ENCODE measurements at places on chromosomes 7 and 10.

GRCh38 chr7:37817996-37818720 lies 30.2 kb upstream of the NME8 start:
- H3K27ac ChIP-seq, result no peak overlapping the region
- no peak for DNase-seq
- peaks cover under 1% of the 10 kb centered on the region for H3K27me3 ChIP-seq
- H3K4me1 ChIP-seq, result peaks cover 3% of the 10 kb centered on the region

GRCh38 chr10:100008708-100009282 lies 952 bp downstream of the DNMBP start:
- H3K4me3 ChIP-seq, result peak overlapping the region; percentile 81
- peaks cover 6% of the 10 kb centered on the region for H3K27me3 ChIP-seq
- no peak overlapping the region for H3K27ac ChIP-seq
- no peak for DNase-seq
- H3K36me3 ChIP-seq, result no peaks in the 10 kb centered on the region

DNA sequence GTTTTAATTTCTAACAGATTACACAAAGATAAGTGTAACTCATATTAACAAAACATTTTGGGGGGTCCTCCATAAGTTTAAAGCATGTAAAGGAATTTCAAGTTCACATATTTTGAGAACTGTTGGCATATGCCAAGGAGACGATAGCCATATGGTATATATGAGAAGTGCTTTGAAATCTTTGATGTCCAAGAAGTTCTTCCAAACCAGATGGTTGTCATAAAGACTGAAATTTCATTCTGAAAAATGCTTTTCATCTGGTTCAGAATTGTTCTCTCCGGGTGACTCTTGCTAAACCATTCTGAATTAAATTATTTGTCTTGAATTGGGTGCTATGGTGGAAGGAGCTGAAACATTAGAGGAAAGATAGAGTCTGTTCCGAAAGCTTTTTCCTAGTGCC lies 513.0 kb upstream of the AKR1E2 start:
- H3K36me3 ChIP-seq, result no peaks in the 10 kb centered on the region
- peaks cover 5% of the 10 kb centered on the region for H3K27me3 ChIP-seq
- H3K4me1 ChIP-seq, result no peaks in the 10 kb centered on the region
- no peak overlapping the region for H3K4me3 ChIP-seq
- H3K27ac ChIP-seq, result no peak overlapping the region

GRCh38 chr7:94675356-94675755 lies 19.4 kb upstream of the SGCE start:
- H3K4me1 ChIP-seq, result no peaks in the 10 kb centered on the region
- H3K27ac ChIP-seq, result no peak overlapping the region
- H3K27me3 ChIP-seq, result peaks cover 3% of the 10 kb centered on the region
- no peaks in the 10 kb centered on the region for H3K36me3 ChIP-seq
- H3K4me3 ChIP-seq, result no peak overlapping the region

DNA sequence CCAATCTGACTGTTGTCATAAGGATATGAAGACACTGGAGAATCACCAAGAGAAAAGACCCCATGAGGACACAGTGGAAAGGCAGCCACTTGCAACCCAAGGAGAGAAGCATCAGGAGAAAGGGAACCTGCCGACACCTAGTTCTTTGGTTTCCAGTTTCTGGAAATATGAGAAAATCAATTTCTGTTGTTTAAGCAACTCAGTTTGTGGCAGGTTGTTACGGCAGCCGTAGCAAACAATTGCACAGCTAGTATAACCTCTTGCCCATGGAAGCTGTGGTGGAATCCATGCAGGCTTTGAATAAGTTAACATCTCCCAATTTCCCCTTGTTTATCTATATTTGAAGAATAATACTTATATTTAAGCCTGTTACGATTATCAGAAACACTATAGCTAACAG lies 1103.0 kb upstream of the PHF14 start:
- no peak overlapping the region for H3K27ac ChIP-seq
- no peak for DNase-seq
- H3K4me1 ChIP-seq, result no peaks in the 10 kb centered on the region
- no peaks in the 10 kb centered on the region for H3K27me3 ChIP-seq
- no peak overlapping the region for H3K4me3 ChIP-seq

- H3K4me1 ChIP-seq, result peaks cover 12% of the 10 kb centered on the region
- no peak overlapping the region for H3K4me3 ChIP-seq
- no peak overlapping the region for H3K27ac ChIP-seq
Observed at GRCh38 chr10:93198401-93199131, 124.9 kb downstream of the CYP26A1 start.

DNA sequence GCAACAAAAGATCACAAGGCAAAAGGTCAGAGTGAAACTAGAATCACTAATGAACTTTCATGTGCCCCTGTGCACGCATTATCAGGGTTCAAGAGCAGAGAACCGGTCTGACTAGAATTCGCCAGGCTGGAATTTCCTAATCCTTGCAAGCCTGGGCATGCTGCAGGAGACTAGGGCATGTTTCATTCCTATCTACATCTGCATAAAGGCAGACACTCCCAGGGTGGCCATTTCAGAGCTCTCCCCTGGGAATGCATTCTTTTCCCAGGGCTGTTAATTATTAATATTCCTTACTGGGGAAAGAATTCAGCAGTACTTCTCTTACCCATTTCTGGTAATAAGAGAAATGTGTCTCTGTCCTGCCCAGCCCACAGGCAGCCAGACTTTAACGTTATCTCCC lies 90.5 kb downstream of the CDC14C start:
- H3K4me1 ChIP-seq, result no peaks in the 10 kb centered on the region
- no peaks in the 10 kb centered on the region for H3K27me3 ChIP-seq
- H3K36me3 ChIP-seq, result no peaks in the 10 kb centered on the region

DNA sequence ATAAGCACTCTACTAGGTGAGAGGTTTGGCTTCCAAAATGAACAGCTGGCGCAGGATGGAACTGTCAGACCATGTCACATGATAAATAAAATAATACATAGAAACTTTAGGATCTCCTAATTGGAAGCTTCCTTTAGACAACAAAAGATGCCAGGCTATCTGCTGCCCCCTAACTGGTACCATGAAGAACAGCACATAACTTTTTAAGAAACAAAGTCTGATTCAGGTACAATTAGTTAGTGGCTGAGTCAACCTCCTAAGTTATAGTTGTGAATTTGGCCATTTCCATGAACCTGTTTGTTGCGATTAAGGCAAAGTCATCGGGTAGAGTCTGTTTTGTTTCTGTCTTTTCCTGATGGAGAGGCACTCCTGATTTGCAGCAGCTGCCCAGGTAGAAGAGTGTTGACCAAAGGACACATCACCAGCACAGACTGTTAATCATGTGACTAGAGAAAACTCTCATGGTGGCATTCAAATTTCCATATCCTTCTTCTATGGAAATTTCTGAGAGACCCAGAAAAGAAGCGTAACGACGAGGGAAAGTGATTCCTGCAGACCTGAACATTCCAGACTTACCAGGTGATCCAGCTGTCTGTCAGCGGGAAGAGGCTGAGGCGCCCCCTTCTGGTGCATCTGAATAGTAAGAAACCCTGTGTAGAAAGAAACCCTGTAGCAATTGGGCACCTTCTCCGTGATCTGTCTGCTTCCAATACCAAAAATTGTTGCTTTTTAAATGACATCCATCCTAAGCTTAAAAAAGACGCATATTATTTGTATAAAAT lies 8.6 kb upstream of the INHBA start:
- DNase-seq, result no peak
- H3K27me3 ChIP-seq, result peaks cover 18% of the 10 kb centered on the region
- H3K36me3 ChIP-seq, result no peaks in the 10 kb centered on the region
- no peaks in the 10 kb centered on the region for H3K4me1 ChIP-seq
- H3K27ac ChIP-seq, result no peak overlapping the region
- H3K4me3 ChIP-seq, result no peak overlapping the region

GRCh38 chr10:132546567-132547420 lies 9.2 kb downstream of the INPP5A start:
- H3K27ac ChIP-seq, result no peak overlapping the region
- no peaks in the 10 kb centered on the region for H3K36me3 ChIP-seq
- peaks cover 84% of the 10 kb centered on the region for H3K4me1 ChIP-seq
- no peak overlapping the region for H3K4me3 ChIP-seq
- H3K27me3 ChIP-seq, result no peaks in the 10 kb centered on the region
- peak; percentile 32 for DNase-seq

DNA sequence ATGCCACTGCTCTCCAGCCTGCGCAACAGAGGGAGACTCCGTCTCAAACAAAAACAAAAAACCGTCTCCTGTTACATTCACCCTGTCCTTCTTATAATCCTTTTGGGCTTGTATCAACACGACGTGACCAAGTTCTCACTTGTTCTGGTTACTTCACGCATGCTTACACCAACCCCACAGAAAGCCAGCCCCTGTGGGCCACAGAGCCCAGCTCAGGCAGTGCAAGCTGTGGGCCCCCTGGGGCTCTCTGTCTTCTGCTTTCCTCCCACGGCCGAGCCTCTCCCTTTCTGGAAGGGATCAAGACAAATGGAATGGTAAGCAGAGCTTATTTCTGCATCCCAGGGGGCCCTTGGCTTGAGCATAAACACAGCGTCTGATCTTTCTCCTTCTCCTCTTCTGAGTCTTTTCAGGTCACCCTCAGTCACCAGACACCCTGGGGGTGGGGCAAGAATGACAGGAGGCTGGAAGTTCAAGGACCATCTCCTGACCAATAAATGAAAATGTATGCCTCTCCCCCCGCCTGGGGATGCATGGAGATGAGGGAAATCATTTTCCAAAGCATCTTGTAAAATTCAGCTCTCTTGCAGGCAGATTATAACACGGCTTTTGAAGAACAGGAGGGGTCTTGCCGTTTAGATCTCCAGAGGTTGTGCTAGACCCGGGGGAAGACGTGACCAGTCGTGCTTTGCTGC lies 19.0 kb upstream of the TRIM56 start:
- peaks cover 28% of the 10 kb centered on the region for H3K27me3 ChIP-seq
- no peak overlapping the region for H3K27ac ChIP-seq
- H3K4me1 ChIP-seq, result no peaks in the 10 kb centered on the region
- DNase-seq, result no peak

DNA sequence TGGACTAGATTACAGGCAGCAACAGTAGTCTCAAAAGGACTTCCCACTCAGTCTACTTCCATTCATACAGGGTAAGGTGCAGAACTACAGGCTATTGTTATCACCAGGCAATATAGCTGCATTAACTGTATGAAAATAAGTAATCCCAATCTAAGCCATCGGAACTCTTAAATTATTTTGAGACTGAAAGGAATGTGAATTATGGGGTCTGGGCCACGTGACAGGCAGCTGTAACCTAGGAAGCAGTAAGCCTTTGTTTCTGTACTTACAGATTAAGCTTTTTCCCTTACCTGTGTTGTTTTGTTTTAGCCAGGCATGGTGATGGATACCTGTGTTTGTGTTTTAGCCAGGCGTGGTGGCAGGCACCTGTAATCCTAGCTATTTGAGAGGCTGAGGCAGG lies 152.4 kb upstream of the TRIM24 start:
- H3K4me3 ChIP-seq, result no peak overlapping the region
- DNase-seq, result no peak
- H3K4me1 ChIP-seq, result no peaks in the 10 kb centered on the region

GRCh38 chr7:40647719-40648118 lies 512.9 kb downstream of the SUGCT start:
- H3K4me1 ChIP-seq, result peaks cover 6% of the 10 kb centered on the region
- no peak for DNase-seq
- peaks cover 5% of the 10 kb centered on the region for H3K27me3 ChIP-seq
- no peak overlapping the region for H3K4me3 ChIP-seq
